CD8-positive, alpha-beta memory T cell (primary cell): ENCODE measurements at places on chromosomes 16 and 17. TPM values are rescaled to one million over a fixed set of nuclear protein-coding genes. Genes with fewer than 3 reads are reported as not detected.
A peak's percentile ranks its signal among the peaks of the same experiment; 100 is the strongest.

DNA sequence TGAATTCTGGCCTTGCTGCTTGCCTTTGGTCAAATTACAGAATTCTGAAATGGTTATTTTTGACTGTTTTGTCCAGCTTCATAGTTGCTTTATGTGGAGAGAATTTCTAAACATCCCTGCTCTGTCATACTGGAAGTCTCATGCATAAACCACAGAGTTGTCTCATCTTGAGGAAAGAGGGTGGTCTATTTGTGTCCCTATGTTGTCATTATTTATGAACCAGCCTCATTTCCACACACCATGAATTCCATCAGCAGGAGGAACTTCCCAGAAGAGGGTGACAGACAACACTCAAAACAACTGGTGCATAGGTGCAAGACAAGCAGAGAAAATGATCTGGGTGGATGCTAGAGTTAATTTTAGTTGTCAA lies 525.8 kb upstream of the GOT2 start:
- no peaks in the 10 kb centered on the region for H3K27me3 ChIP-seq
- peaks cover 9% of the 10 kb centered on the region for H3K4me1 ChIP-seq
- no peak overlapping the region for H3K27ac ChIP-seq
- H3K36me3 ChIP-seq, result no peaks in the 10 kb centered on the region

DNA sequence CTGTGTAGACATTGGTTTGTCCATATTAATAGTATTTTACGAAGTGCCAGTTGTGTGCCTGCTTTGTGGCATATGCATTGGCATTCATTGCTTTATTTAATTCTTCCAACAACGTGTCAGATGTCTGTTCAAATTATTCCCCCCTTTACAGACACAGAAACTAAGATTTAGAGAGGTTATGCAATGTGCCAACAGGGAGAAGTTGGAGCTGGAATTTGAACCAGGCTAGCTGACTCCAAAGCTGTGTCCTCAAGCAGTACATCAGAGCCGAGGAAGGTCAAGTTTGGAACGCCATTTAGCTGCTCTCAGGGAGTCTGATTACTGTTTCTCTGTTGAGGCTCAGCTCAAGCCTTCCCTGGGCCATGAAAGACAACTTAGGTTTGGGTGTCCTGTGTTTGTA lies 232.3 kb downstream of the WWOX start:
- H3K27ac ChIP-seq, result no peak overlapping the region
- no peaks in the 10 kb centered on the region for H3K27me3 ChIP-seq
- no peak overlapping the region for H3K4me3 ChIP-seq
- H3K4me1 ChIP-seq, result no peaks in the 10 kb centered on the region

GRCh38 chr17:54972406-54973138 lies 4.0 kb downstream of the STXBP4 start:
- H3K4me1 ChIP-seq, result peaks cover 9% of the 10 kb centered on the region
- H3K36me3 ChIP-seq, result no peaks in the 10 kb centered on the region
- no peaks in the 10 kb centered on the region for H3K27me3 ChIP-seq
- H3K4me3 ChIP-seq, result no peak overlapping the region
- no peak for DNase-seq

RAC3 gene
- 4.2 TPM for total RNA-seq

DRC3 gene
- total RNA-seq, result 0.33 TPM

DNA sequence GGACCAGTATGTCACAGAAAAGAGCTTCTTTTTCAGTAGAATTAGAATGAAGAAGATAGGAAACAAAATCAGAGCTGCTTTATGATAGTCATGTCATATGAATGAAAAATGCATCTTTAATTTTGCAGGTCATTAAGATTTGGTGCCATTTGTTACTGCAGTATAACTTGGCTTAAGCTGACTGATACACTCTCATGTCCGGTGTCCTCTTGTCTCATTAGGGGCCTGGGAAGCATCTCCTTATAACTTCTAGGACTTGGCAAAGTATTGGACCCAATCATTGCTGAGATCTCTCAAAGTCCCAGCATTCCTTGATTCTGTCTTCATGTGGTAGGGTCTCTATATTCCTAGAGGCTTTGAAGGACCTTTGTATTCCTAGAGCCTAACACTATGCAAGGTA lies 559.4 kb downstream of the TOX3 start:
- no peaks in the 10 kb centered on the region for H3K27me3 ChIP-seq
- H3K36me3 ChIP-seq, result no peaks in the 10 kb centered on the region
- H3K4me3 ChIP-seq, result no peak overlapping the region
- no peak overlapping the region for H3K27ac ChIP-seq

SRL gene
- not detected for total RNA-seq

VPS9D1 gene
- 3.7 TPM for total RNA-seq

CLEC18C gene
- total RNA-seq, result 0.79 TPM

DNA sequence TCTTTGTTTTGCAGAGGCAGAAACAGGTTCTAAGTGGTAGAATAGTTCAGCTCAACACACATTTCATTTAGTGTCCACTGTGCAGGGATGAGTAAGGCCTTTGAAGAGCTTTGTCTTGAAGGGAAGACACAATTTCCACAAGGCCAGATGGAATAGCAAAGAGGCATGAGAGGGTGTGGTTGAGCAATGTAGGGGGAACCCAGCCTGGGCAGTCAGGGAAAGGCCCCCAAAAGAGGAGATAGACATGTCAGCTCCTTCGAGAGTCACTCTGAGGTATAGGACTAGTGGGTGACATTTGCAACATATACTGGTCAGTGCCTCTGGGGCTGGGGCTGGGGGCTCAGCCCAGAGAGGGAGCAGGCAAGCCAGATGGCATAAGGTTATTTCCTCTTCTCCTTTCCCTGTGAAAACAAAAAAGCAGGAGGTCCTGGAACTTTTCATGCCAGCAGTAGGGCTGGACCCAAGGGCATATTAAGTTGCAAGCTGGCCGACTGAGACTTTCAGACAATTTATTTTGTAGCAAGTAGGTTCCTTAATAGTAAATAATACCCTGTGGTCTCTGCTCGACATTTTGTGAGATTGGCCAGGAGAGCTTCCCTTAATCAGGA lies 7.1 kb downstream of the ALKBH5 start:
- H3K36me3 ChIP-seq, result peaks cover 25% of the 10 kb centered on the region
- DNase-seq, result no peak
- H3K4me1 ChIP-seq, result peaks cover 72% of the 10 kb centered on the region

GRAPL gene
- 2.6 TPM for total RNA-seq

HOXB3 gene
- 3.0 TPM for total RNA-seq

EVI2B gene
- total RNA-seq, result 32.7 TPM

- no peaks in the 10 kb centered on the region for H3K27me3 ChIP-seq
- DNase-seq, result no peak
- no peak overlapping the region for H3K4me3 ChIP-seq
- H3K27ac ChIP-seq, result no peak overlapping the region
Measured at GRCh38 chr16:88951989-88952388, 25.0 kb downstream of the CBFA2T3 start.

KRT39 gene
- not detected for total RNA-seq

DNA sequence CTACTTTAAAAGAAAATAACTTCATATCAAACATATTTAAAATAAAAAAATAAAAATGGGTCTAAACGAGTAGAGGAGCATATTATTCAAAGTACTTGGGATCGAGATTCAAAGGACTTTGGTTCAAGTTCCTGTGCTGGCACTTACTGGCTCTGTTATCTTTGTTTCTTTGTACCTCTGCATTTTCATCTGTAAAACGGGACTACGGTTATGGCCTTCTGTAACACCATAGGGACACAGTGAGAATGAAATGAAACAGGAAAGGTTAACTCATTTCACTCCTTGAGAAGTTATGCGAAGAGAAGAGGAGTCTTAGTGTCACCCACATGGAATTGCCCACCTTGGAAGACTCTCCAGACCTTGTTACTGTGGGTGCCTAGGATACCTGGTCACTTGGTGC lies 379.1 kb upstream of the CCL2 start:
- no peak overlapping the region for H3K4me3 ChIP-seq
- no peak overlapping the region for H3K27ac ChIP-seq
- H3K36me3 ChIP-seq, result no peaks in the 10 kb centered on the region
- no peaks in the 10 kb centered on the region for H3K4me1 ChIP-seq

- no peaks in the 10 kb centered on the region for H3K36me3 ChIP-seq
- no peaks in the 10 kb centered on the region for H3K27me3 ChIP-seq
- no peak overlapping the region for H3K27ac ChIP-seq
- H3K4me1 ChIP-seq, result no peaks in the 10 kb centered on the region
- DNase-seq, result no peak
Measured at GRCh38 chr16:12794486-12795387, 8.9 kb downstream of the CPPED1 start.

DNA sequence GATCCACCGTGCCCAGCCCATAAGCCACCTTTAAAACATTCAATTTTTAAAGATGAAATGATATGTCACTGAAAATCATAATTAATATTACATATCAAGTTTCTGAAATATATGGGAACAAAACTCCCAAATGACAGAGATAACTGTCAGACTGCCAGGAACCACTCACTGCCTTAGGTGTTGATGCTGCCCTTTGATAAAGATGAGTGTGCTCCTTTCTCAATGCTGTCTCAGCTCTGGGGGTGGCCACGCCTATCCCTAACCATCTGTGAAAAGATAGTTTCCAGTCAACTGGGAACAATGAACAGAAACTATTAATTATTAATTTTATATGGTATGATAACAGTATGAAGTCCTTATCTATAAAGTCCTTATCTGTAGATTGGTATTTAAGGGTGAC lies 177.7 kb downstream of the MYO1D start:
- H3K36me3 ChIP-seq, result no peaks in the 10 kb centered on the region
- no peak for DNase-seq
- no peaks in the 10 kb centered on the region for H3K27me3 ChIP-seq
- no peak overlapping the region for H3K4me3 ChIP-seq
- no peaks in the 10 kb centered on the region for H3K4me1 ChIP-seq

CHRNE gene
- 0.37 TPM for total RNA-seq

OR1E1 gene
- total RNA-seq, result not detected

DNA sequence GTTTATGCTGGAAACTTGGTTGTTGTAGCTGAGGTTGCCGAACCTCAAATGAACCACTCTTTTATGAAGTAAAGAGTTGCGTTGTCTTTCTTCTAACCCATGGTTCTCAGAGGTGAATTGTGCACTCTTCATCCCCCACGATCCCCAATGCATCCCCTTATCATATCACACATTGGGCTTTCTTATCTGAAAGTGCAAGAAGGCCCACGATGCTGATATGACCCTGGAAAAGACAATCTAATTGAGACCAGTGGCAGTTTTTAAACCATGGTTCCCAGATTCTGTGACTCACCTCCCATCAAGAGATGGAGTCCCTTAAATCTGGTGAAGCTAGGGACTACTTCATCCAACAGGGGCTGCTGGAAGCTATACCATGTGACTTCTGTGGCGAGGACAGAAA lies 156.3 kb upstream of the IRX3 start:
- H3K4me1 ChIP-seq, result no peaks in the 10 kb centered on the region
- no peaks in the 10 kb centered on the region for H3K36me3 ChIP-seq
- H3K27me3 ChIP-seq, result no peaks in the 10 kb centered on the region
- no peak overlapping the region for H3K27ac ChIP-seq
- H3K4me3 ChIP-seq, result no peak overlapping the region
- DNase-seq, result no peak

DNA sequence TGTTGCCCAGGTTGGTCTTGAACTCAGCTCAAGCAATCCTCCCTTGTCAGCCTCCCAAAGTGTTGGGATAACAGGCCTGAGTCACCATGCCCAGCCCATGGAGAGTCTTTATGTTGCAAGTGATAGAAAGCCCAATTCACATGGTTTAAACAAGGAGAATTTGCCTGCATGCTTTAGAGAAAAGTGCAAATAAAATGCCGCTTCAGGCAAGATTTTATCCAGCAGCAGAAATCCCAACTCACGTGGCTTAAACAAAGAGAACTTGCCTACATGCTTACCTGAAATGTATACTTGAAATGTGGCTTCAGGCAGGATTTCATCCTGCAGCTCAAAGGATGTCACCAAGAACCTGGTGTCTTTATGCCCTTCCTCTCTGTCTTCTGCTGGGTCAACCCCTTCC lies 28.8 kb upstream of the XYLT2 start:
- H3K4me3 ChIP-seq, result no peak overlapping the region
- no peak overlapping the region for H3K27ac ChIP-seq
- no peaks in the 10 kb centered on the region for H3K27me3 ChIP-seq
- no peak for DNase-seq

DNA sequence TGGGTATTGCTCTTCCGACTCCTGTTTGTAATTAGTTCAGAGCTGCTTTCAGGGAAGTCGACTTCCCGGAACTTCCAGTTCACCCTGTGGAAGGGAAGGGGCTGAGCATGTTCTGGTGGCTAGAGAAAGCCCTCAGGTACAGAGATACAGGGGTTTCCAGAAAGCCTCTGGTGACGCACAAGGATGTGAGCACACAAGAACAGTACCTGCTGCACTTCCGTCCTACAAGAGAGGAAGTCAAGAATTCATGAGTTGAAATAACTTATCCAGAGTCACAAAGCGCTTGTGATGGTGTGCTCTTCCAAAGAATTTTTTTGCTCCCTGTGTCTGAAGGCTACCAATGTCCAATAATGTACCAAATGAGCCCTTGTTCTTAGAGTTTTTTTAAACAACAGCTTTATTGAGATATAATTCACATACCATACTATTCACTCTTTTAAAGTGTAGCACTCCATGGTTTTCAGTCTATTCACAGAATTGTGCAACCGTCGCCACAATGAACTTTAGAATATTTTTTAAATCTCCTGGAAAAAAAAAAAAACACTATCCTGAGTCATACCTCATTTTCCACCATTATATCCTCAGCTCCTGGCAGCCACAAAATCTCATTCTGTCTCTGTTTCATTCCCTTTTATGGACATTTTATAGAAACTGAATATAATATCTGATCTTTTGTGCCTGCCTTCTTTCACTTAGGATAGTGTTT lies 327.6 kb downstream of the CDH13 start:
- no peak for DNase-seq
- H3K27me3 ChIP-seq, result no peaks in the 10 kb centered on the region
- H3K27ac ChIP-seq, result no peak overlapping the region
- no peaks in the 10 kb centered on the region for H3K4me1 ChIP-seq
- H3K4me3 ChIP-seq, result no peak overlapping the region
- H3K36me3 ChIP-seq, result no peaks in the 10 kb centered on the region

GRCh38 chr16:8055761-8056160 lies 534.5 kb downstream of the TMEM114 start:
- no peaks in the 10 kb centered on the region for H3K27me3 ChIP-seq
- no peak overlapping the region for H3K4me3 ChIP-seq
- H3K27ac ChIP-seq, result no peak overlapping the region
- DNase-seq, result no peak
- H3K36me3 ChIP-seq, result no peaks in the 10 kb centered on the region

MT4 gene
- total RNA-seq, result not detected

ADAD2 gene
- not detected for total RNA-seq

DNA sequence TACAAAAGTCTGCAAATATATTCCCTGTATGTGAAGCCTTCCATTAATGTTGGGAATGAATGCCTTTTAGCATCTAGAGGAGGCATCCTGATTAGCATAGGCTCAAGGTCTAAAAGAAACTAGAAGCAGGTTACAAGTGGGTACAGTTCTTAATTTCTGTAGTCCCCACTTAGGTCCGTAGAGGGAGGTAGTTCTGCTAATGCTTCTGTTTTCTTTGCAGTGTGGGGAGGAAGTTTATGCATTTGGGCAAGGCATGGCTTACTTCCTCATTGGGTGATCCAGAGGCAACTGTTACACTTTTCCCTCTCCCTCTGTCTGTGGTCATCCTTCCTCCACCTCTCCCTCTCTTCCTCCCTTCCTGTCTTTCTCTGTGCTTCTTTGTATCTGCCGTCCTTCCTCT lies 108.4 kb upstream of the ZKSCAN2 start:
- no peak overlapping the region for H3K27ac ChIP-seq
- no peaks in the 10 kb centered on the region for H3K36me3 ChIP-seq
- DNase-seq, result no peak
- no peaks in the 10 kb centered on the region for H3K27me3 ChIP-seq
- H3K4me1 ChIP-seq, result no peaks in the 10 kb centered on the region

- H3K4me3 ChIP-seq, result peak overlapping the region; percentile 1
- H3K27me3 ChIP-seq, result no peaks in the 10 kb centered on the region
- no peak overlapping the region for H3K27ac ChIP-seq
- H3K4me1 ChIP-seq, result peaks cover 66% of the 10 kb centered on the region
- no peaks in the 10 kb centered on the region for H3K36me3 ChIP-seq
- no peak for DNase-seq
Measured at GRCh38 chr17:35235917-35236316, 7.0 kb upstream of the SLFN5 start.

RPAIN gene
- 51.0 TPM for total RNA-seq
